ENCODE measurements at places on chromosomes 11 and 22.

- DNase-seq = no peak
These were observed 20.0 kb downstream of the APLNR start for GRCh38 chr11:57217053-57217452.

DNA sequence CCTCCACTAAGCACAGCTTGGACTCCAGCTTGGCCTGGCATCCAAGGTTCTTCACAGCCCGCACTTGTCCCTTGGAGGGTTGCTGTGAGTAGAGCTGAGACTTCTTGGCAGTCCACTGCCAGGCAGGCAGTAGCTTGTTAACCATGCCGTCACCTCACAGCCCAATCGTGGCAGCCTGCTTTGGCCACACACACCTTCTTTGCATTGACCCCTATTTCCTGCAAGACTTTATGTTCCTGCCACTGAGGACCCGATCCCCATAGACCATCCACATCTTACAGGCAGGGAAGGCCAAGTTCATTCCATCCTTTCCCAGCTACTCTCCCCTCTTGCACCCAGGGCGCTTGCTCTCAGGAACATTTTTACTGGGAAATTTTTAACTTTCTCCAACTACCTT lies 2.5 kb upstream of the PYGM start:
- no peak for DNase-seq

GRCh38 chr22:40922484-40923303 lies 28.5 kb upstream of the RBX1 start:
- DNase-seq = no peak

- DNase-seq = no peak
These were observed 78.8 kb downstream of the MYEOV start for GRCh38 chr11:69372589-69373250.

- no peak for DNase-seq
These were observed 25.4 kb upstream of the MOB2 start for GRCh38 chr11:1511937-1512496.

DNA sequence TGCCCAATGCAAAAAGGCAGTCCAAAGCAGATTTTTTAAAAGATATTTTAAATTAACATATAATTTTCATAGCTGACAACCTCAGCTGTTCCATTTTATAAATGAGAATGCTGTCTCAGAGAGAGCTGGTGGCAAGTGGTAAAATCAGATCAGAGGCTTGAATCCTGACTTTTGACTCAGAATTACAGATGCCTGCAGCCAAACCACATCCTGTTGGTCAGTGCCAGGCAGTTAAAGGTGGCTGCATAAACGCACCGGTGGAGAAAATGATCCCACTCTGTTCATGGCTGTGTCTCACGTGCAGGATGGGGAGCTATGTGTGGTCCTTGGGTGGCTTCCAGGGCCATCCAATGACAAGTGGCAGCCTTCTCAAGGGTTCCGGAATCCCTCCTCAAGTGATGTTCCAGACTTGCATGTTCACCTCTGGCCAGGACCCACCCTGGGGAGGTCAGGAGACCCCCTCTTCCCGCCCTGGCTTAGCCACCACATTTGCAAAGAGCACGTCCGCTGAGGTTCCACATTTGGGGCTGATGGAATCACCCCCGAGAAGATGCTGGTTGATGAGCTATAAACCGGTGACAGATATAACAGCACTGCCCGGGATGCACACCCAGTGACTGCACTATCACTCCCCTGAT lies 155.5 kb downstream of the SHANK2 start:
- no peak for DNase-seq

DNA sequence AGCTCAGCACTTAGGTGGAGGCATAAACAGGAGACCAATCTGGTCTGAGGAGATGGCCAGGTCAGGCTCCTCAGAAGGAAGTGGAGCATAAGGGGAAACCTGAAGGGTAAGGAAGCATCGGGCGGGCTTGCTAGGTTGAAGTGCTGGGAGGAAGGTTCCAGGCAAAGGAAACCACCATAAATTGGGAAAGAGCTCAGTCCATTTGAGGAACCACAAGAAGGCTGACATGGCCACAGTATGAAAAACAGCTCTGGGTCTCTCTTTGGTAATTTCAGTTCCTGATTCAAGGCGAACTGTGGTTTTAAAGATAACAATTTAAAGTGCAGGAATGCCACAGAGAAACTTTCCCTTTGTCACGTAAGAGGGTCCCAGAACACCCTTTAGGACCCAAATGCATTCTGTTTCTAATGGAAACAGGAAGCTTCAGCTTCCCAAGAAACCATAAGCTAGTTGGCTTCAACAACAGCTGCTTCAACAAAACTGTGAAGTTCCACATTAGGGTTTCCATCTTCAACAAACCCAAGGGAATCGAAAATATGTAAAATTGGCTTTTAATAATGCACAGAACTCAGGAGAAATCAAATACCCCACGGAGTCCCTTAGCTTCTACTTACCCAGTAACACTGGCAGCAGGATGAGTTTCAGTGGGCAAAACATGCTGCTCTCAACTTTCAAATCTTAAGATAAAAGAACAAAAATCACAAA lies 10.4 kb downstream of the JAML start:
- no peak for DNase-seq

GRCh38 chr11:118229274-118229847 lies 4.5 kb upstream of the JAML start:
- no peak for DNase-seq

DNA sequence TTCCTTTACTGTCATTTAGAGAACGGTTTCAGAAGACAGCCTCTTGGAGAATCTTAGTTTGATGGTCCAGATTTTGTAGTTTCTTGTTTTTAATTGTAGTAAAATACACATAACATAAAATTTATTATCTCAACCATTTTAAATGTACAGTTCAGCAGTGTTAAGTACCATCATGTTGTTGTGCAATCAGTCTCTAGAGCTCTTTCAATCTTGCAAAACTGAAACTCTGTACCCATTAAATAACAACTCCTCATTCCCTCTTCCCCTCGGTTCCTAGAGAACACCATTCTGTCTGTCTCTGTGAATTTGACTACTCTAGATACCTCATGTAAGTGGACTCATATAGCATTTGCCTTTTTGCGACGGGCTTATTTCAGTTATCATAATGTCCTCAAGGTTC lies 69.8 kb downstream of the GRIK4 start:
- no peak for DNase-seq

DNA sequence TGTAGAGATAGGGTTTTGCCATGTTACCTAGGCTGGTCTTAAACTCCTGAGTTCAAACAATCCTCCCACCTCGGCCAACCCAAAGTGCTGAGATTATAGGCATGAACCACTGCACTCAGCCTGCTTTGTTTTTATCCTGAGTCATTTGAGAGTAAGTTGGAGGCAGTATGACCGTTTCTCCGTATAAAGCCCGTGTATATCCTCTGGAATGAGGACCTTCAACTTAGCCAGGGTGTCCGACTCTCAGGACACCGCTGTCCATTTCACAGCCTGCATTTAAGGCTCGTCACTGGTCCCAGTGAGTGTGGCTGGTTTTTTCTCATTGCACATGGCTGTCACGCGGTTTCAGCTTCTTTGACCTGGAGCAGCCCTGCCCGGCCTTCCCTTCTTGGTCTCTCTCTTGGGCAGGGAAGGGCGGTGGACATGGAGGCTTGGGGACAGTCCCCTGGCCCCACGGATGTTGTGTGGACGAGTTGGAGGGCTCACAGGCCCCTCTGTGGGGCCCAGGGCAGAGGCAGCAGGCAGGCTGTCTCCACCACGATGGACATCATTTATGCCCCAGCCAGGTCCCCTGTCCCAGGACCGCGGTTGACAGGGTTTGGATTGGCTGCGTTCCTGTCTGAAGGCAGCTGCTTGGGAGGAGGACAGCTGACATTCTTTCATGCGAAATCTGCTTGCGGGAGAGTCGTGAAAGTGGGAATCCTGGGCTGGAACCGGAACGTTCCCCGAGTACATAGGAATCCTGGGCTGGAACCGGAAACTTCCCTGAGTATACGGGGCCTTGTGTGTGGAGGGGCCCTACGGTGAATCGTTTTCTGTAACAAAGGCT lies 93.3 kb downstream of the KCNQ1 start:
- DNase-seq = no peak

GRCh38 chr11:944711-945470 lies 19.2 kb downstream of the AP2A2 start:
- DNase-seq = no peak

DNA sequence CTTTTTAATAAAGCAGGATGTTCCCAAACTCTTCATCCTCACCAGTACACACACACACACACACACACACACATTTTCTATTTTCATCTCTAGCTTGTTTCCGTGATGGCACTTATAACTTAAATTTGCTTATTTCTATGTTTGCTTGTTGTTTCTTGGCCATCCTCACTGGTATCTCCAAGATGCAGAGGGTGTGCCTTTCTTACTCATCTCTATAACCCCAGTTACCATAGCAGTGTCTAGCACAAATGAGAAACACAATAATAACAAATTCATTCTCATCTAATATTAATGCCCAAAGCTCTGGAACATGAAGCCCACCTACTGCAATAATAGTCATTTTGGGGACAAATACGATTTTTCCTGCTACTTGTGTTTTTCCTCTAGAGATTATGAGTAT lies 156.3 kb downstream of the GRM5 start:
- DNase-seq = no peak

DNA sequence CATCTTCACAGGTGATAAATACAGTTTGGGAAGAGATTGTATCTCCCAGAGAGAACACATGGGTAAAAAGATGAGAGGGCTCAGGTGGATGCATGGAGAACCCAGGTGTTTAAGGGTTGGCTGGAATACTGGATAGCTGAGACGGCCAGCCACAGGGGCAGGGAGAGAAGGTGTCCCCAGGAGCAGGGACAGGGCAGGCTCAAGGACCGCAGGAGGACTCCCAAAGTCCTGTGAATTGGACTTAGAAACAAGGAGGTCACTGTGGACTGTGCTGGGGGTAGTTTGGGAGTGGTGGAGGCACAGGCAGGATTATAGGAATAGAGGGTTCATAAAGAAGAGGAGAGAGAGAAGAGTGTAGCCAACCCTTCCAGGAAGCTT lies 103.8 kb upstream of the PARVA start:
- DNase-seq = no peak

- DNase-seq = no peak
These were observed 29.8 kb upstream of the CREB3L1 start for GRCh38 chr11:46247659-46248058.

GRCh38 chr11:34502949-34503348 lies 10.6 kb downstream of the ELF5 start:
- DNase-seq = no peak

GRCh38 chr11:8218840-8219239 lies 44.8 kb downstream of the LMO1 start:
- no peak for DNase-seq

DNA sequence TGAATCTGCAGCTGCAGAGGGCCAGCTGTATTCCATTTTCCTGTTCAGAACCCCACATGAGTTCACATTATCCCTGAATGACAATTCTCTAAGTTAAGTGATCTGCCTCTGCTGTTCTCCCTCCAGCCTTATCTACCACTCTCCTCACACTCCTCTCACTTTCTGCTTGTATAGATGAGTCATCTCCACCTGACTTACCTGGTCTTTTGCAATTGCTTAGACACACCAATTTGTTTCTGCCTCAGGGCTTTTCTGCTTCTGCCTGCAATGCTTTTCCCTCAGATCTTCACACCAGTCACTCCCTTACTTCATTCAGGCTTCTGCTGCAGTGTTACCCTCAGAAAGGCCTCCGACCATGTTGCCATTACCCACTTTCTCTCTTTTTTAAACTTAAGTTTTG lies 118.1 kb downstream of the ATM start:
- DNase-seq = no peak

- DNase-seq = peak; percentile 30
These were observed 615 bp downstream of the FADS3 start for GRCh38 chr11:61890529-61891330.

- DNase-seq = peak; percentile 44
These were observed 19.9 kb upstream of the MUC5B start for GRCh38 chr11:1202776-1203504.

GRCh38 chr11:406796-407650 lies 7.8 kb downstream of the SIGIRR start:
- peak; percentile 86 for DNase-seq
